Breast epithelium (tissue), 4 donors: ENCODE measurements at places on chromosomes 1 and 21. TPM values are rescaled to one million over a fixed set of nuclear protein-coding genes. Genes with fewer than 3 reads are reported as not detected.

DNA sequence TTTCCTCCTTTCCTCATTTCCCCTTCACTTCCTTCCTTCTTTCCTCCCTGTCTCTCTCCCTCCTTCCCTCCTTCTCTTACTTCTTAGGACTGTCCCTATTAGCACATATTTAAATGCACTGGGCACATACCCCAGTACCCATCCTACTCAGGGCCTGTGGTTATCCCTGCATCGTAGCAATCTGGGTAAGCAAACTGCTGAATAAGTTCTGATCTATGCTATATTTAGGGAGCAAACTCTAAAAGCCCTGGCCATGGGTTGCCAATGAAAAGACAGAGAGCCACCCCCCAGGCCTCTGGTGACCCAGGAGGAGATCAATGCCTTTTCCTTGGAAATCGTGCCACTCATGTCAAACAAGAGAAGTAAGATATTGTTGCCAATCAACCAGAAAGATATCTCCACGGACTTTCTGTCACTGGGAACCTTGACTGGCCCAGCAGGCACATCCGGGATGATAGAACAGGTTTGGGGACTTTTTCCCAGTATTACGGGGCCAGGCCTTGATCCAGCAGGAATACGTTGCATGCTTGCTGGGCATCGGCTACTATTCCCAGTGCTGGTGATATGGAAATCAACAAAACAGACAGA lies 5.4 kb downstream of the FAM3B start:
- H3K4me3 ChIP-seq: no peak overlapping the region
- peak overlapping the region; percentile 20 for H3K27ac ChIP-seq
- H3K36me3 ChIP-seq: no peaks in the 10 kb centered on the region
- no peaks in the 10 kb centered on the region for H3K4me1 ChIP-seq
- H3K27me3 ChIP-seq: no peaks in the 10 kb centered on the region
- DNase-seq: no peak

DNA sequence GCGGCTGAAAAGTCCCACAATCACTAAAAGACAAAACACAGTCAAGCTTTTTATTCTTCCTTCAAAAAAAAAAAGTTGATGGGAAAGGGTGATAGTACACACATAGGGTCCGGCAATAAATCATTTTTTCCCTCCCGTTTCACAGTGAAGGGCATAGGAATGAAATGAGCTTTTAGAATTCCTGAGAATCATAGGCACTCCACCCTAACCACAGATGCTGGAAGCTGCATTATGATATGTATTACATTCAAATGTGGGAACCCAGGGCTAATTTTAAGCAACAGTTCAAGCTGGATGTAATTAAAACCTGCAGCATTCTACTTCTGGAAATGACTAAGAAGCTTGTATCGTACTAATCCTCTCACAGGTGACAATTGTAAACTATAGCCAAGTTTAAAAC lies 75.7 kb upstream of the KCNJ15 start:
- H3K4me3 ChIP-seq: no peak overlapping the region
- DNase-seq: no peak
- no peak overlapping the region for H3K27ac ChIP-seq
- no peaks in the 10 kb centered on the region for H3K36me3 ChIP-seq
- H3K4me1 ChIP-seq: no peaks in the 10 kb centered on the region
- no peaks in the 10 kb centered on the region for H3K27me3 ChIP-seq

DNA sequence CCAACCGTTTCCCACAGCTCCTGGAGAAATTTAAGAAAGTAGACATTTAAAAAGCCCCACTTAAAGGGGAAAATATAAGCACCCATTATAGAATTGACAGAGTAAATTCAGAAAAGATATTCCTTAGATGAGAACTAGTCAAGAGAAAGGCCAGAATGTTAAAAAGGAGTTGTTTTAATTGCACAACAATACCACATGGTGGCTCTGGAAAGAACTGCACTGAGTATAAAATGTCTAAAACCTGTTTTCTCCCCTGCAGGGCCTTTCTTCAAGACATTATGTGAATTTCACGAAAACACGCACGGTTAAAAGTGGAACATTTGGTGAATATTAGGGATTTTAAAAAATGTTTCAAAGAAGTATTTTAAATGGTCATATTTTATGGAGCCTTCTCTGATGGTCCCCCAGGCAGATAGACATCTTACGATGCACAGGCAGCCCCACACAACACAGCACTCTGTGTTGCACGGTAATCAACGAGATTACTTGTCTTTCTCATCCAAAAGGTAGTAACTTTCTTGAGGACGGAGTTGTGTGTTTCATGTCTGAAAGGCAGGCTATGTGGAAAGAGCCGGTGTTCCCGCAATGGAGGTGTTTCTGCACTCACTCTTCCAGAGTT lies 101.9 kb downstream of the PRRX1 start:
- no peaks in the 10 kb centered on the region for H3K27me3 ChIP-seq
- no peak for DNase-seq
- no peak overlapping the region for H3K4me3 ChIP-seq
- H3K36me3 ChIP-seq: no peaks in the 10 kb centered on the region
- no peak overlapping the region for H3K27ac ChIP-seq

GRCh38 chr1:181531951-181532600 lies 48.8 kb downstream of the CACNA1E start:
- no peak overlapping the region for H3K4me3 ChIP-seq
- H3K27ac ChIP-seq: no peak overlapping the region
- no peaks in the 10 kb centered on the region for H3K36me3 ChIP-seq
- H3K4me1 ChIP-seq: no peaks in the 10 kb centered on the region

- H3K4me3 ChIP-seq: no peak overlapping the region
- no peaks in the 10 kb centered on the region for H3K36me3 ChIP-seq
- DNase-seq: no peak
- no peak overlapping the region for H3K27ac ChIP-seq
Measured at GRCh38 chr1:222697826-222698225, 14.5 kb downstream of the AIDA start.

PROK1 gene
- total RNA-seq: 0.66 TPM

KIF2C gene
- 2.6 TPM for total RNA-seq

DNA sequence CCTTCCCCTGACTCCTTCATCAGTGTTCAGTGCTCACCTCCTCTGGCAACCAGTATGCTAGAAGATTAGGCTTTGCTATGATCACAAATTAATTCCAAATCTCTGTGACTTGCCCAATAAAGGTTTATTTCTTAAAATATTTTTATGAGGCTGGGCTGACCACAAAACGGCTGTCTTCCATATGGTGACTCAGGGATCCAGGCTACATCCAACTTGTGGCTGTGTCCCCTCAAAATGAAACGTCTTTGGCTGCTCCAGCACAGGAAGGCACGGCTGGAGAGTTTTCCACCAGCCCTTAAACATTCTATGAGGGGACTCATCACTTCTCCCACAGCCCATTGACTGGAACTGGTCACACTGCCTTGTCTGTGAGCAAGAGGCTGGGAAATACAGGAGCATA lies 131.5 kb downstream of the HUNK start:
- H3K4me3 ChIP-seq: no peak overlapping the region
- DNase-seq: no peak
- H3K27me3 ChIP-seq: no peaks in the 10 kb centered on the region
- H3K36me3 ChIP-seq: no peaks in the 10 kb centered on the region
- no peaks in the 10 kb centered on the region for H3K4me1 ChIP-seq

DNA sequence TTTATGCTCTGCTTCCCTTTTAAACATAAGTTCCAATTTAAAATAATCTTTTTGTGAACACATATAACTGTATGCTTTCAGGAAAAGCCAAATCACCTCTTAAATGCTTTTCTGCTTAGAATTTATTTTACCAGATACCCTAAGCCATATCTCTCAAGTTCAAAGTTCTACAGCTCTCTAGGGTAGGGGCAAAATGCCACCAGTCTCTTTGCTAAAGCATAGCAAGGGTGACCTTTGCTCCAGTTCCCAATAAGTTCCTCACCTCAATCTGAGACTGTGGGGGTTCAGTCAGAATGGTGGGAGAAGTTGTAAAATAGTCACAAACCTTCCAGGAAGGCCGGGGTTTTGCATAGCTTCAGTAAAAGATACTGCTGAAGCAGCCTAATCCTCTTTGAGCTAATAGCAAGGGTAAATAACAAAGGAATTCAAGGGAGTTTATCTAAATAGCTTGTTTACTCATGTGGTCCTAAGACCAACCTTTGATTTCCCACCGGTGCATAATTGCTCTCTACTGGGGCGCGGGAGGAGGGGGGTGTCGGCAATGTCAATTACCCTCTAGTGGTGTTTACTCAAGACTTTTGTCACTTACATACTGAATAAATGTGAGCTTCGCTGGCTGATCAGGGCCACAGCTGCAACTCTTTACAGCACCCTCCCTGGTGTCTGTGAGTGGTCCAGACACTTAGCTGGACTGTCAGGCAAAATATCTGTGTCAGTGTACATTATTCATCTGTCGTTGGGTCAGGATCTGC lies 1376.2 kb downstream of the NCAM2 start:
- H3K36me3 ChIP-seq: no peaks in the 10 kb centered on the region
- H3K27me3 ChIP-seq: no peaks in the 10 kb centered on the region
- no peaks in the 10 kb centered on the region for H3K4me1 ChIP-seq
- no peak overlapping the region for H3K27ac ChIP-seq
- no peak for DNase-seq

DNA sequence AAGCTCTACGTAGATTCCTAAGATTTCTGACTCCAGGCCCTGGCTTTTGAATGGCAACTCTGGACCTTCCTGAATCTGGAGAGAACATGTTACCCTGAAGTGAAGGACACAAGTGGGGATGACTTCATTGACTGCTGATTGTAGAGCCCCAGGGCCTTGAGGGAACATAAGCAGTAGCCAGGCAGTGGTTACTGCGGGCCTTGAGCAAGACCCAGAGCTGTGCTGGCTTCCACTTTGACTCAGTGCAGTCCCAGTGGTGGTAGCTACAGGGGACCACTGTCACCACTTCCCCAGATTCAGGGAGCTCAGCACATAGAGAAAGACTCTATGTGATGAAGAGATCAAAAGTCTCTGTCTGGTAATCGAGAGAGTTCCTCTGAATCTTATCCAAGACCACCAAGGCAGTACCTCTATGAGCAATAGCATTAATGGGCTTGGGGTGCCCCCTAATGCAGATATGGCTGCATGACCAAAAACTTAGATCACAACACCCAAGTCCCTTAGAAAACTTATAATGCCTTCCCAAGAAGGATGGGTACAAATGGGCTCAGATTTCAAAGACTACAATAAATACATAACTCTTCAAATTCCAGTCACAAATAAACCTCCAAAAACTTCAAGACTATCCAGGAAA lies 1278.3 kb downstream of the AMY1C start:
- H3K4me3 ChIP-seq: no peak overlapping the region
- H3K4me1 ChIP-seq: no peaks in the 10 kb centered on the region
- DNase-seq: no peak
- H3K36me3 ChIP-seq: no peaks in the 10 kb centered on the region
- H3K27ac ChIP-seq: no peak overlapping the region
- no peaks in the 10 kb centered on the region for H3K27me3 ChIP-seq

DNA sequence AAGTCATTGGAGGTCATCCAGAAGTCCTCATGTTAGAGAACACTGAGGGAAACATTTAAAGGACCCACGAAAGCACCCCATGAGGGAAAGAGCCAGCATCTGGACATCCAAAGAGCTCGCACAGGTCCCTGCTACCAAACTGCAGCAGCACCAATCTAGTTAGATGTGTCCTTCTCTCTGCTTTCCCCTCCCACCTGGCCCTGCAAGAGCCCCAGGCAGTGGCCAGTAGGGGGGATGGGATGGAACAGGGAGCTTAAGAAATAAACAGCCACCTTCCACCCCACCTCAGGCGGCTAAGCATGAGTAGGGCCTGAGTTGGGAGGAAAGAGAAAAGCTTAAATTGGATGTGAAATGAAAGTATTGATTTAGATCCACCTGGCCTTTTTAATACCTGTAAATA lies 175.9 kb upstream of the KCND3 start:
- no peak overlapping the region for H3K4me3 ChIP-seq
- H3K27ac ChIP-seq: no peak overlapping the region

DNA sequence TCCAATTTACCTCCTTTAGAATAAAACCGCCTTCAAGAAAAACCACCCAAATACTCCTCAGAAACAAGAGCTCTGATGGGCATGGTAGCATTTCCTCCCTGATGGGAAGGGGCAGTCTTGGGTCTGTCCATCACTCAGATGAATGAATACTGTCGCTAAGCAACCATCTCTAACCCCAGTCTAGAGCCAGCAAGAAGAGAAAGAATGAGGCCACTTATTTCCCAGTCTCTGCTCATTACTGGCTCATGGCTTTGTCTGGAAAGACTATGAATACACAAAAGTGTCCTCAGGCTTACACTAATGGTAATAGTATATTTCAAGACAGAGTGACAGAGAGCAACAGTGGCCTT lies 51.0 kb upstream of the F3 start:
- H3K36me3 ChIP-seq: no peaks in the 10 kb centered on the region
- H3K27me3 ChIP-seq: no peaks in the 10 kb centered on the region
- no peaks in the 10 kb centered on the region for H3K4me1 ChIP-seq
- no peak overlapping the region for H3K27ac ChIP-seq
- no peak overlapping the region for H3K4me3 ChIP-seq
- no peak for DNase-seq

- DNase-seq: no peak
- H3K4me1 ChIP-seq: no peaks in the 10 kb centered on the region
- H3K4me3 ChIP-seq: no peak overlapping the region
- H3K27me3 ChIP-seq: no peaks in the 10 kb centered on the region
Measured at GRCh38 chr1:44314452-44314851, 40.6 kb downstream of the ERI3 start.

GRCh38 chr1:173128742-173129141 lies 78.0 kb upstream of the TNFSF18 start:
- H3K4me1 ChIP-seq: no peaks in the 10 kb centered on the region
- no peaks in the 10 kb centered on the region for H3K27me3 ChIP-seq
- H3K27ac ChIP-seq: no peak overlapping the region
- no peaks in the 10 kb centered on the region for H3K36me3 ChIP-seq
- no peak overlapping the region for H3K4me3 ChIP-seq

GRCh38 chr1:29648798-29649188 lies 412.5 kb downstream of the PTPRU start:
- no peaks in the 10 kb centered on the region for H3K36me3 ChIP-seq
- no peak overlapping the region for H3K4me3 ChIP-seq
- no peaks in the 10 kb centered on the region for H3K4me1 ChIP-seq
- no peaks in the 10 kb centered on the region for H3K27me3 ChIP-seq

GRCh38 chr1:30779294-30780071 lies 21.9 kb upstream of the LAPTM5 start:
- peak; percentile 83 for DNase-seq
- H3K4me1 ChIP-seq: no peaks in the 10 kb centered on the region
- H3K36me3 ChIP-seq: no peaks in the 10 kb centered on the region
- no peak overlapping the region for H3K4me3 ChIP-seq

DNA sequence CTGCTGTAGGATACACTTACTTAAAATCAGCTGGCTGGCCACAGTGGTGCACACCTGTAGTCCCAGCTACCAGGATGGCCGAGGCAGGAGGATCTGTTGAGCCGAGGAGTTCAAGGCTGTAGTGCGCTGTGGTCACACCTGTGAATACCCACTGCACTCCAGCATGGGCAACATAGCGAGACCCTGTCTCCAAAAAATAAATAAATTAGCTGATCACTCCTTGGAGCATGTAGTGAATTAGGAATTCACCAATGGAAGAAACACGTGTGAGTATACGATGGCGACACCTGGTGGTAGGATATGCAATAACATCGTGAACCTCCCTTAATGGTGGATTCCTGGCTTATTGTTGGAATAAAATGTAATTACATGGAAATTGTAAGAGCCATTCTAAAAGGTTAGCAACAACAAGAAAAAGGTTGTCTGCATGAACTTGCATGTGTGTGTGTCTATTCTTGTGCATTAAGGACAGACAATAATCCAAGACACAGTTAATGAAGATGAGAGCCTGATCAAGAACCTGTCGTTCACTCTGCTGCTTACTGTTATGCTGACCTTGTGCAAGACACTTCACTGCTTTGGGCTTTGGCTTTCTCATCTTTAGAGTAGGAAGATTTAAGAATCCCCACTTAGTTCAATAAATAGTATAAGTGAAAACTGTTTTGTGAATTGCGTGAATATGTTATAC lies 38.6 kb upstream of the COX20 start:
- H3K4me1 ChIP-seq: no peaks in the 10 kb centered on the region
- no peak overlapping the region for H3K27ac ChIP-seq
- DNase-seq: peak; percentile 41
- H3K27me3 ChIP-seq: no peaks in the 10 kb centered on the region
- no peak overlapping the region for H3K4me3 ChIP-seq
- H3K36me3 ChIP-seq: no peaks in the 10 kb centered on the region
